ENCODE measurements at places on chromosomes 7 and 10. TPM values are rescaled to one million over a fixed set of nuclear protein-coding genes. Genes with fewer than 3 reads are reported as not detected.
A peak's percentile ranks its signal among the peaks of the same experiment; 100 is the strongest.

DNA sequence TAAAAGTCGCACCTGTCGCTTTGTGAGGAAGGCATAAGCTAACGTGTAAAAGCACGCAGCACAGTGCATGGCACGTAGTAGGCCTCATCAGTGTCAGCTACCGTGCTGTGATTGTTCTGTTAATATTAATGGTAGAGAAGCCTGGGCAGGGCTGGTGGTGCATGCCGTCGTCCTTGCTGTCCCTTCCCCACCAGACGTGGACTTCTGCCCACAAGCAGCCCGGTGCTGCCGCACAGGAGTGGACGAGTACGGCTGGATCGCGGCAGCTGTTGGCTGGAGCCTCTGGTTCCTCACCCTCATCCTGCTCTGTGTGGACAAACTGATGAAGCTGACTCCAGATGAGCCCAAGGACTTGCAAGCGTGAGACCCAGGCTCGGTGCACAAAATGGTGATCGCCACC lies 4.7 kb upstream of the ATP6V0A4 start:
- DNase-seq: no peak

- no peak for DNase-seq
Observed at GRCh38 chr10:4033341-4033896, 248.4 kb upstream of the KLF6 start.

GRCh38 chr10:101655570-101655969 lies 39.4 kb downstream of the FBXW4 start:
- DNase-seq: peak; percentile 47

DNA sequence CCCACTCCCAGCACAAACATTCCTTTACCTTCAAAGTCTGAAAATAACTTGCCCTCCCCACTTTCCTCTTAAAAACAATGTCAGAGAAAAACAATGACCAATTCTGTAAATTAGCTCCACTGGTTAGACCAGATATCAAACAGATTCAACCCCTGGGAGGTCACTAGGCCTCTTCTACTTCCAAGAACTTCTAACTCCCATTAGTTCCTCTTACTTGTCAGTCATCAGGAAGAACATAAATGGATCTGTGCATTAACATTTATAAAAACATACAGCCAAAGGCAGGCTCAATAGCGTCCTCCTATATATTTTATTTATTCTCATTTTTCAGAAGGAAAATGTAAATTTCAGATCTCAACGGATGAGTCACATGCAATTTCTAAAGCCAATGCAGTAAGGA lies 2.2 kb downstream of the ELAPOR2 start:
- DNase-seq: no peak

OSBPL3 gene
- 9.0 TPM for total RNA-seq

DNA sequence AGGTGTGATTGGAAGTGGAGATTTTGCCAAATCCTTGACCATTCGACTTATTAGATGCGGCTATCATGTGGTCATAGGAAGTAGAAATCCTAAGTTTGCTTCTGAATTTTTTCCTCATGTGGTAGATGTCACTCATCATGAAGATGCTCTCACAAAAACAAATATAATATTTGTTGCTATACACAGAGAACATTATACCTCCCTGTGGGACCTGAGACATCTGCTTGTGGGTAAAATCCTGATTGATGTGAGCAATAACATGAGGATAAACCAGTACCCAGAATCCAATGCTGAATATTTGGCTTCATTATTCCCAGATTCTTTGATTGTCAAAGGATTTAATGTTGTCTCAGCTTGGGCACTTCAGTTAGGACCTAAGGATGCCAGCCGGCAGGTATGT lies 13.6 kb downstream of the STEAP2 start:
- no peak for DNase-seq

GRCh38 chr7:88455696-88456095 lies 149.0 kb upstream of the STEAP4 start:
- no peak for DNase-seq

- no peak for DNase-seq
Observed at GRCh38 chr7:69593511-69593910, 4.8 kb upstream of the AUTS2 start.

DNA sequence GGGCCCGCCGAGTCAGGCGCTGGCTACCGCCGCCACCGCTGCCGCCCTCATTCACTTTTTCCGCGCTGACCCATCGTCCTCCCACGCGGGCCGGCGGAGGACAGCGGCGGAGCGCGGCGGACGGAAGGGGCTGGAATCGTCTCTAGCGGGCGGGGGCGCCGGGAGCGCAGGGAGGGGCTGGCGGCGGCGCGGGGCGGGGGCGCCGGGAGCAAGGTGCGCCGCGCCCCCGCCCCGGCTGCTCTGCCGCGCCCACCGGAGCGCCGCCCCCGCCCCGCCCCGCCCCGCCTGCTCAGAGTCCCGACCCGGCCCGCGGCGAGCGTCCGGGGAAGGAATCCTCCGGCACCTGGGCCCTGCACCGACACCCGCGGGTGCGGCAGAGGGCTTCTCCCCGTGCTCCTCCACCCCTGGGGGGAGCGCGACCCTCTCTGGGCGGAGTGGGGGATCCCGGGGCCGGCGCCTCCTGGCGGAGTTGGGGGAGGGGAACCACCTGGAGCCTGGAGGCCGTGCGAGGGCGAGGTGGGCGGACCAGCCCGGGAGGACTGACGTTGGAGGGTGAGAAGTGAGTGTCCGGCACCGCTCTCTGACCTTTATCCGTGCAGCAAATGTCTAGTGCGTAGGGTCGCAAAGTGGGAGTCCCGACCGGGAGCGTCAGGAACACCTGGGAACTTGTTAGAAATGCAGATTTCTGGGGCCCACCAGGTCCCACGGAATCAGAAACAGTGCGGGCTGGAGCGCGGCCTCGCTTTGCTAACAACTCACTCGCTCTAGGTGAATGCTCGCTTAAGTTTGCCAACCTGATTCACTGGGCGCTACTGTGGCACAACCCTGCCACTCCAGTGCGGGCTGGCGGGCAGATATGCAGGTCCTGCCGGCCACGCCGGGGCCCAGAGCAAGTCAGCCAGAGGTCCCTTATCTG lies at the start of gene COBL:
TSS of gene COBL (minus strand) at position 144 of the 916 bp plus-strand sequence. CDS start 176 bp downstream, outside the sequence.
- DNase-seq: peak; percentile 59

DNA sequence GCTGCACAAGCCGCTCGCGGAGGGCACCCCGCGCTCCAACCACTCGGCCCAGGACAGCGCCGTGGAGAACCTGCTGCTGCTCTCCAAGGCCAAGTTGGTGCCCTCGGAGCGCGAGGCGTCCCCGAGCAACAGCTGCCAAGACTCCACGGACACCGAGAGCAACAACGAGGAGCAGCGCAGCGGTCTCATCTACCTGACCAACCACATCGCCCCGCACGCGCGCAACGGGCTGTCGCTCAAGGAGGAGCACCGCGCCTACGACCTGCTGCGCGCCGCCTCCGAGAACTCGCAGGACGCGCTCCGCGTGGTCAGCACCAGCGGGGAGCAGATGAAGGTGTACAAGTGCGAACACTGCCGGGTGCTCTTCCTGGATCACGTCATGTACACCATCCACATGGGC lies 50.0 kb downstream of the FIGNL1 start:
- no peak for DNase-seq

DNA sequence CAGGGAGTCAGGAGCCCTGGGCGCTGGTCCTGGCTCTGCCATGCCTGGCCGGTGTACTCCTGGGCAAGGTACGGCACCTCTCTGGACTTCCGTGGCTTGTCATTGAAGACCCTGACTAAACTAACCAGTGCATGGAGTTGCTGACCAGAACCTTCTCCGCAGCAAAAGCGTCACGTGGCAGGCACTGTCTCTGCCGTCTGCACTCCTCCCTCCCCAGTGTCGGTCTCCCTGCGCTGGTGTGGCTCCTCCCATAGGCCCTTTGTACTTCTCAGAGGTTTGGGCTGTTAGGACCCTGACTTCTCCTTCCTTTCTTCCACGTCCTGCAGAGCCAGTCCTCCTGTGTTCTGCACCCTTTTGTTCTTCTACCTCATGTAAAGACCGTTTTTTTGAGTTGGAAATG lies 100.6 kb upstream of the CREB5 start:
- DNase-seq: no peak

- DNase-seq: no peak
Observed at GRCh38 chr7:76514926-76515771, 4.8 kb downstream of the UPK3B start.

CPVL gene
- 72.6 TPM for total RNA-seq

DNA sequence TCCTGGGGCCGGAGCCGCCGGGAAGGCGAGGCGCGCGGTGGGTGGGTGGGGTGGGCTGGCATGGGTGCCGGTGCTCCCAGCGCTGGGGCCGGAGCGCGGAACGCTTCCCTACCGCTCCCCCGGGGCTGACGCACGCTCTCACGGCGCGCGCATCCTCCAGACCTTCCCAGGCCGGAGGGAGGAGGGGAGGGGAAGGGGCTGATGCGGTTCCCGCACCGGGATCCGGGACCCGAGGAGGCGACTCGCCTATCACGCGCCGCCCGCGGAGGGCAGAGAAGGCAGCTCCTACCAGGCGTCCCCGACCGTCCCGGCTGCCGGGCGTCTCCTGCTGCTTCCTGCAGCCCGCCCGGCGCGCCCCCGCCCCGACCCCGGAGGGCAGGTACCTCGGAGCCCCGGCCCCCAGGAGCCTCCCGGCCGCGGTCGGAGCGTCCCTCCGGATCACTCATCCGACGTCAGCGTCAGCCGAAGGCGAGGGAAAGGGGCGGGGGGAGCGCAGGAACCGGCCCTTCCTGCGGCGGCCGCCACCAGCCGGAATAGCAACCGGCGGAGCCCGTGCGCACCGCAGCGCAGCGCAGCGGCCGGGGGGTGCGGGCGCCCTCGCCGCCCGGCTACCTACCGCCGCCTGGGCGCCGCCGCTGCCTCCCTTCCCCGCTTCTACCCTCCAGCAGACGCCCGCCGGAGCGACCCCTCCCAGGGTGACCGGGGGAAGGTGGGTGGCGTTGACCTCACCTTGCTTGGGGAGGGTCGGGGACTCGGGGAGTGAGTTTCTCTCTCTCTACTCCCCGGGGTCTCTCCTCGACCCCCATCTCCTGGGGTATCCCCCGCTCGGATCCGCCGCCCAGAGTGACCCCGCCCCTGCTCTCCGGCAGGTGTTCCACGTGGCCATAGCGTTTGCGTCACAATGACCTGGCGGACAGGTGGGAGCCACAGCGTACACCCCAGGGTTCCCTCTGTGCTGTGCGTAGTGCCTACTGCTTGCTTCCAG lies at the start of gene ICA1:
TSS of gene ICA1 (minus strand) at position 457 of the 985 bp plus-strand sequence. CDS start 26,241 bp downstream, outside the sequence.
- DNase-seq: peak; percentile 80

- DNase-seq: no peak
Observed at GRCh38 chr10:120606051-120606764, 149.2 kb downstream of the PLPP4 start.

CLDN4 gene
- not detected for total RNA-seq

GRCh38 chr10:12869427-12869826 lies 132.1 kb downstream of the CCDC3 start:
- DNase-seq: no peak

DNA sequence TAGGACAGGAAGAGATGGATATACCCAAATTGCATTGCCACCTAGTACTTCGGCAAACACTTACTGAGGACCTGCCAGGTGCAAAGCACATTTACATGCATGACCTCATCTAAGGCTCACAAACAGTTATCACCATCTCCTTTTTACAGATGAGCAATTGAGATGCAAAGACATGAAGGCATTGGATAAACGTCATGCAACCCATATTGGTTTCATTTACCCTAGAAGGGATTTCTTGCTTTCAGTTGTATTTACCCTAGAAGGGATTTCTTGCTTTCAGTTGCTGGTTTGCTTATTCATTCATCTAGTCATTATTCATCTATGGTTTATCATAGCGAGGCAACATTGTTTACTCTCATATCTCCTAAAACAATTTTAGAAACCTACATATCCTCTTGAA lies 52.2 kb downstream of the STEAP1B start:
- no peak for DNase-seq

LEP gene
- 0.42 TPM for total RNA-seq

GRCh38 chr7:122354656-122355055 lies 50.1 kb upstream of the FEZF1 start:
- no peak for DNase-seq

GRCh38 chr10:43419997-43420368 lies 11.0 kb upstream of the HNRNPF start:
- DNase-seq: no peak

DNA sequence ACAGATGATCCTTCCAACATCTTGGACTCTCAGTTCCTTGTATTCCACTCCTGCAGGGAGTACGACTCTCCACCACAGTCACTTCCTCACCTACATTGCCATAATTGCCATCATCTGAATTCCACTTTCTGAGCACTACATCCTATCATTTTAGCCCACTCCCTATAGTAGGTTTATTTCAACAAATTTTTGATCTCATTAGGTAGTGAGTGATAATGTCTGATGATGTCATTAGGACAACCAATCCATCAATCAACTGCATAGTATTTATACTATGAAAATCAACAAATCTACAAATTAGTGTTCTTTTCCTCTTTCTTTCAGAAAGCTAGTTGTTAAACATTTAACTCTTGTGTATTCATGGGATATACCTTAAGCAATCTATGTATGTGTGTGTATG lies 13.7 kb upstream of the TRA2A start:
- no peak for DNase-seq
